ENCODE measurements at places on chromosomes 4 and X.

- H3K36me3 ChIP-seq, result no peaks in the 10 kb centered on the region
- H3K27me3 ChIP-seq, result no peaks in the 10 kb centered on the region
- H3K4me3 ChIP-seq, result no peak overlapping the region
- DNase-seq, result no peak
Measured at GRCh38 chrX:23782455-23782854, 518 bp upstream of the SAT1 start.

- no peaks in the 10 kb centered on the region for H3K27me3 ChIP-seq
- H3K4me1 ChIP-seq, result no peaks in the 10 kb centered on the region
- no peak overlapping the region for H3K4me3 ChIP-seq
Measured at GRCh38 chrX:12790885-12791256, 341 bp upstream of the PRPS2 start.

DNA sequence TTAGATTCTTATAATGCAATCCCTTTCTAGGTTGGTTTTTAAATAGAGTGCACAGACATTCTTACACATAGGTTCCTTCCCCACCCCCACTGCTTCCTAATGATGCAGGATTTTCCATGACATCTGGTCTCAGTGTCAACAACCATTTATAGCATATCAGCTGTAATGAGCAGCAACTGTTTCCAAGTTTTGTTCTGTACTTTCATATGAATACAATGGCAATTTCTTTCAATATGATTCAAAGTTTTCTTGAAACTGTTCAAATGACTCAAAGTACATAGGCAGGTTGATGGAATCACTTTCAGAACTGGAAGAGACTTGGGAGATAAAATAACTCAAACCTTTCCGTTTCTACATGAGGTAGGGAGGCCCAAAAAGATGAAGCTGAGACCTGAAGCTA is 220.7 kb downstream of the CAMK2D start:
- DNase-seq, result no peak
- H3K4me1 ChIP-seq, result no peaks in the 10 kb centered on the region
- no peak overlapping the region for H3K4me3 ChIP-seq
- H3K36me3 ChIP-seq, result no peaks in the 10 kb centered on the region

DNA sequence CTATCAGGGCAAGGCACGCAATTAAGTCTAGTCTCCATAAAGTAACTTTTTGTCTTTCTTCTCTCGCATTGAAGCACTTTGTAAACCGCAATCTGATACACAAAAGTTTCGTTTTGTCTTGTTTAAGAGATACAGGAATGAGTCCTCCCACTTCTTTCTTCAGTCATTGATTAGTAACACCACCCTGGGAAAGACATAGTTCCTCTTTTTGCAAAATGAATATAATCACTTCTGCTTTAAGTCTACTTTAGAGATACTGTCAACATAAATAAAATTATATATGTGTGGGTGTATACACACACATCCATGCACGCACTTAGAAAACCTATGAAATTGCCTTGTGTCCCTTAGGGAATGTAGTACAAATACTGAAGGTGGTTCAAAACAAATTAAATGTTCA is 11.7 kb downstream of the COQ2 start:
- no peaks in the 10 kb centered on the region for H3K4me1 ChIP-seq
- no peak overlapping the region for H3K27ac ChIP-seq
- no peak for DNase-seq
- H3K36me3 ChIP-seq, result no peaks in the 10 kb centered on the region

GRCh38 chr4:120498678-120499077 is 423.8 kb downstream of the PRDM5 start:
- H3K4me3 ChIP-seq, result no peak overlapping the region
- H3K27ac ChIP-seq, result no peak overlapping the region
- DNase-seq, result no peak
- no peaks in the 10 kb centered on the region for H3K4me1 ChIP-seq
- no peaks in the 10 kb centered on the region for H3K27me3 ChIP-seq
